ENCODE measurements at places on chromosomes 2 and 18. TPM values are rescaled to one million over a fixed set of nuclear protein-coding genes. Genes with fewer than 3 reads are reported as not detected.

- no peak for DNase-seq
Observed at GRCh38 chr2:121570667-121571055, 40.0 kb downstream of the RNU4ATAC start.

DNA sequence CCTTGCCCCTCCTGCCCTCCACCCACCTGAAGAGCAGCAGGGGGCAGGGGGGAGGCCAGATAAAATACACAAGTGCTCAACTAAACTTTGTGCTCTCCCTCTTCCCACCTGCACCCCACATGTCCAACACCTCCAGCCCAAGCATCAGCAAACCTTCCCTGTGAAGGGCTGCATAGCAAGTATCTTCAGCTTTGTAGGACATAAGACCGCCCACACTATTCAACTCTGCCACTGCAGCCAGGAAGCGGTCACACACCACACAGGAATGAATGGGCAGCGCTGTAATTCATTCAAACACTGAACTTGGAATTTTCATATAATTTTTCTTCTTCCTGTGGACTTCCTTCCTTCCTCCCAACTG, 27.5 kb downstream of the TFCP2L1 start:
- no peak for DNase-seq

- no peak for DNase-seq
Observed at GRCh38 chr2:18065249-18065648, 186.8 kb downstream of the KCNS3 start.

- no peak for DNase-seq
Observed at GRCh38 chr2:1676913-1677820, 67.1 kb downstream of the PXDN start.

The CHRND gene
- 0.11 TPM for total RNA-seq

- DNase-seq = peak; percentile 62
Observed at GRCh38 chr18:76953583-76954233, 131.4 kb downstream of the ZNF236 start.

DNA sequence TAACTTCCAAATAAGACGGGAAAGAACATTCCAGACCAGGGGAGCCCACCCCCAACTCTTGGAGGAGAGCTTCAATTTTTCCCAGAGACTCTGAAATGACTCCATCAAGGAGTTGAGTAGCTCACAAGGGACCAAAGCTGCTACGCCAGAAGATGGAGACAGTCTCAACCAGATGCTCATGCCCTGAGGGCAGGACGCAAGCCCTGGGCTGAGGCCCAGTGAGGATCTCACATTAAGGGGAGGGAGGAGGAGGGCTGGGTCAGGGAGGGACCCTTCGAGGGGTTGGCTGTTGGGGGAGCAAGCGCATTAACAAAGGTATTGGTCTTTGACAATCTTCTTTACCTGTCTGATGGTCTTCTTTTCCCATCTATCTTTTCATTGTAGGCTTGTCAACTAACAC, 141.3 kb upstream of the SLC1A4 start:
- no peak for DNase-seq

DNA sequence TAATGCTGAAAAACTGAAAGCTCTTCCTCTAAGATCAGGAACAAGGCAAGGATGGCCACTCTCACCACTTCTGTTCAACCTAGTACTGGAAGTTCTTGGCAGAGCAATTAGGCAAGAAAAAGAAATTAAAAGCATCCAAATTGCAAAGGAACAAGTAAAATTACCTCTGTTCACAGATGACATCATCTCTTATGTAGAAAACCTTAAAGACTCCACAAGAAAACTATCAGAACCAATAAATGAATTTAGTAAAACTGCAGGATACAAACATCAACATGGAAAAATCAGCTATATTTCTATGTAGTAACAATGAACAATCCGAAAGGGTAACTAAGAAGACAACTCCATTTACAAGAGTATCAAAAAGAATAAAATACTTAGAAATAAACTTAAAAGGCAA, 112.2 kb downstream of the CHN1 start:
- no peak for DNase-seq

DNA sequence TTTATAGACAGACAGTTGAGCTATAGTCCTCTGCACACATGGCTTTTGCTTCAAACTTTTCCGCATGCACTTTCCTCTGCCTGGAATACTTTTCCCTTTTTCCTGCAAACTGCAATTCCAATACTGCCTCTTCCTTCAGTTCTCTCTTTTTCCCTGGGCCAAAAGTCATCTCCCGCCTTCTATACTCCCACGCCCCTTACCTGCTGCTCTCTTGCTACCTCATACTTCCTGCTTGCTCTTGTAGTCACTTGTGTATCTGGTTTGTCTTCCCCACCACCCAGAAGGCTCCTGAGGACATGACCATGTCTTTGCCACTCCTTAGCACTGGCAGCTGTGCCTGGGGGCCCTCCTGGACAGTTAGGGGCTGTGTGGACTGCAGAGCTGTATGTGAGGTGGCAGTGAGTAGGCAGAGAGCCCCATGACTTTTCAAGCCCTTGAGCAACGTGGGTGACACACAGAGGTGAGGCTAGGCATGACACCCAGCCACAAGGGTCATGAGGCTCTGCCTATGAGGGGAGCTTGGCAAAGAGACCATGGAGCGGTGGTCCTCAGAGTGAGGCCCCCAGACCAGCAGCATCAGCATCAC, 23.2 kb downstream of the SPEG start:
- DNase-seq = no peak

- no peak for DNase-seq
Observed at GRCh38 chr18:46141199-46141598, 37.0 kb downstream of the HAUS1 start.

DNA sequence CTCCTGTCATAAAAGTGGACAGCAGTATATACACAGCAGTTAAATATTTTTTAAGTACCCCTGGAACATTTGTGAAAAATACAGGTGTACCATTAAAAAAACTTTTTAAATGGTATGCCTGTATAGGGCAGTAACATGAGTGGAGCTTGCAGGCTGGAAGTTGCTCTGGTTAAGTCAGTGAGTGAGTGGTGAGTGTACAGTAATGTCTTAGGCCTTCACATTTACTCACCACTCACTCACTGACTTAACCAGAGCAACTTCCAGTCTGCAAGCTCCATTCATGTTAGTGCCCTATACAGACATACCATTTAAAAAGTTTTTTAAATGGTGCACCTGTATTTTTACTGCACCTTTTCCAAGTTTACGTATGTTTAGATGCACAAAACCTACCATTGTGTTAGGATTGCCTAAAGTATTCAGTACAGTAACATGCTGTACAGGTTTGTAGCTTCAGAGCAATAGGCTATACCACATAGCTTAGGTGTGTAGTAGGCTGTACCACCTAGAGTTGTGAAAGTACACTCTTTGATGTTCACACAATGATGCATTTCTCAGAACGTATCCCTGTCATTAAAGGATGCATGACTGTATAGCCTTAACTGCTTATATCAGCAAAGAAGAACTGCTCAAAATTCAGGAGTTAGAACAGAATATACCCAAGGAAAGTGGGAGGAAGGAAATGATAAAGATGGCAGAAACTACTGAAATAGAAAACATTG, 112.6 kb downstream of the EHBP1 start:
- no peak for DNase-seq

The NETO1 gene
- not detected for total RNA-seq

The ADD2 gene
- total RNA-seq = 2.8 TPM

The TET3 gene
- 1.6 TPM for total RNA-seq
